ENCODE measurements at places on chromosomes 11 and 22. TPM values are rescaled to one million over a fixed set of nuclear protein-coding genes. Genes with fewer than 3 reads are reported as not detected.

Gene GTSE1
- 34.3 TPM for total RNA-seq

Gene IMMP1L
- 29.4 TPM for total RNA-seq

Gene ZDHHC24
- 14.4 TPM for total RNA-seq

Gene LMO2
- total RNA-seq = 0.13 TPM

Measured in activated CD8-positive, alpha-beta memory T cell treated with anti-CD3 and anti-CD28 coated beads for 36 hours (primary cell).